ENCODE measurements at places on chromosomes 5 and 9.
A peak's percentile ranks its signal among the peaks of the same experiment; 100 is the strongest.

DNA sequence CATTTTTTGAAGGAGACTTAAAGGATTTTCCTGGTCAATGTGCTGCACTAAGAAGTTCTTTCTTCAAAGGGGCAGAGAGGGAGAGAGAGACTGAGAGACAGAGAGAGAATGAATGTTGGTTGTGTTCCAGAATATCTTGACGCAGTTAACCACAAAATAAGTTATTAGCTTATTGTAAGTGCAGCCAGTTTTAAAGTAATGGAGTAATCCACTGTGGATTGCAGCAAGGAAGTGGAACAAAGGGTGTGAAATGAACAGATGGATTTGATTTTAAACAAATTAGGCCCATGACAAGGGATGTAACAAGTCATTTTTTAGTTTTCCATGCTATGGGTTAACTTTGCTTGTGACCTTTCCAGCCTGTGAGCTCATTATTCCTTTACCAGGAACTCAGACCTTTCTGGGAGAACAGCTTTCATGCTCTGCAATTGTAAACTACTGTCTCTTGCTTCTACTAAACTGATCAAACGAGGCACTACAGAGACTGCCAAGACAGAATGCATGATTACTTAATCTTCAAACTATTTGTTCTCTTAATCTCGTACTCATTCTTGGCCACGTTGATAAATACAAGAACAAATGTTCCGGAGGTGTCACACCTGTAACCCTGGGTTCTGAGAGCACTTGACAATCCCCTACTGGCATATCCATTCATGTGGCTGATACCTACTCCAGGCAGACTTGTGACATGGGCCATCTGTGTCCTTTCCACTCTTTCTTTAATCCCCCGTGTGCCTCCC, 131.1 kb downstream of the TLE1 start:
- DNase-seq = no peak

DNA sequence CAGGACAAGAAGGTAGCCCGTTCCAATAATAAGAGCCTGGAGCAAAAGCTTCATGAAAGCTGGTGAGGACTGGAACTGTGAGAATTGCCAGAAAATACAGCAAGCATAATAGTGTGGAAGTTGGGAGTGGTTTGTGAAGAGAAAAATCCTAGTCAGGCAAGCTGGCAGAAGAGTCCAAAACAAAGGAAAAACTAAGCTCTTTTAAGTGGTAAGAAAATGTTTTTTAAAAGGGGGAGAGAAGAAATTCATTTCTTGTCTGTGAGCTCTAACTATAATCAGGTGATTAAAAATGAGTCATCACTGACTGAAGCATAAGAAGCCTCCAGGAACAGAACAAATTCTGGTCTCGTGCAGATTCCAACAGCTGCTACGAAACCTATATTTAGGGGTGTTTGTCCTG, 102.6 kb downstream of the CAAP1 start:
- DNase-seq = no peak

DNA sequence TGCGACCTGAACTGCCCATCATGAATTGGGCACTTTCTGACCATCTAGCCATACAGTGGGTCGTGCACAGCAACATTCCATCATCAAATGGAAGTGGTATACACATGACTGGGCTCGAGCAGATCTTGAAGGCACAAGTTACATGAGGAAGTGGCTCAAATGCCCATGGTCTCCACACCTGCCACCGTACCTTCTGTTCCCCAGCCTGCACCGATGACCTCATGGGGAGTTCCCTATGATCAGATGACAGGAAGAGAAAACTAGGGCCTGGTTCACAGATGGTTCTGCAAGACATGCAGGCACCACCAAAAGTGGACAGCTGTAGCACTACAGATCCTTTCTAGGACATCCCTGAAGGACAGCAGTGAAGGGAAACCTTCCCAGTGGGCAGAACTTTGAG, 21.8 kb downstream of the MTMR12 start:
- no peak for DNase-seq

GRCh38 chr5:6484446-6484845, 35.8 kb downstream of the UBE2QL1 start:
- no peak for DNase-seq

DNA sequence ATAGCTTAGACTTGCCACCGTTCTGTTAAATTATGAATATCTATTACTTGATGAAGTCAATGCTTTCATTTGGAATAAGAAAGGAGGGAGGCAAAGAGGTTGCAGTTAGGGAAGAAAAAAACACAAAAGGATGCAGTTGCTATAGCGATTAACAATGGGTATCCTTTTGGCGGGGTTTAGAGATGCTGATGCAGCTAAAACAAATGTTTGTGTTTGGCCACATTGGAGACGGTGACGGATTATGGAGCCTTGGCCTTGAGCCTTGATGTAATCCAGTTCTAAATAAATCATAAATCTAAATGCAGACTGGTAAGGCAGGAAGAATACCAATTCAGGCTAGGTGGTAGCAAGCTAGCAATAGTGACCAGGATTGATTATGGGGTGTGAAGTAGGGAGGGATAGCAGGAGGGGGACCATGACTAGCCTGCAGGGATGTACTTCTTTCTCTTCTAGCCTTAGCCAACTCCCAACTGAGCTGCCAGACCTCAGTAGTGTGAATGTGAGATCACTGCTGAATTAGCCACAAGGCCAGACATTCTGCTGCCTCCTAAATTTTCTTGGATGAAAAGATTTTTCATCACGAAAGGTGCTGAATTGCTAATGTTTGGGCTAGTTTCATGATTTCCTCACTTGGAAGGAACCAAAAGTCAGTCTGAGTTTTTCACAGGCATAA, 160.3 kb downstream of the TLR4 start:
- no peak for DNase-seq

DNA sequence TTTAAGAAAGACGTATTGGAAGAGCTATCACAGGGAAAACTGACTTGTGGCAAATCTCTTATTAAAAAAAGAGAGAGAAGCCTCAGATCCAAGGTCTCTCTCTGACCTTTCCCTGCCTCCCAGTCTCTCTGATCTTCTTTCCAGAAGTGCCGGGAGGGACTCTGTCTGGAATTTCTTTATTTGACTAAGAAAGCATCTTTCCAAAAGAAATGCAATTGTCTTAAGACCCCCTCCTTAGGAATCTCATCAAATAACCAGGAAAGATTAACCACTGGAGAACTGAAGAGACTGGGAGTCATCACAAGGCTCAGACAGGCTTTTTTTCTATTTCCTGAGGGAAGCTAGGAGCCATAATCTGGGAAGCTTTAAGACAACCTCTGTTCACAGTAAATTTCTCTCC, 4.6 kb downstream of the C1QTNF3 start:
- no peak for DNase-seq

DNA sequence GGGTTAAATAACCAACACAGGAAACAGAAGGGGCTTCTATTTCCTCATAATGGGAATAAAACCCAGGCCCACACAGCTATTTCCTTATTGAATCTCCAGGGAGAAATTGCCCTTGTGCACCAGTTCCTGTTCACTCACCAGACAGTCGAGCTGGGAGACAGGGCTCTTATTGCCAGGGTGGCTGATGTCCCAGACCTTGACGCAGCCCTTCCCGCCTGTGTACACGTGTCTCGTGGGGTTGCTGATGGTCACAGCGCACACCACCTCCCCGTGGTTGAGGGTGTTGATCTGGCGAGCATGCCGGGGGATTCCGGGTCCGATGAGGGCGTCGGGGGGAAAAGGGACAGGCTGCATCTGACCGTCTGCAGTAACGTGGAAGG, 96.5 kb downstream of the TLE1 start:
- no peak for DNase-seq

- no peak for DNase-seq
Observed at GRCh38 chr5:14463629-14464028, 118.0 kb upstream of the OTULINL start.

GRCh38 chr5:65553941-65554340, 9.0 kb downstream of the CENPK start:
- no peak for DNase-seq

- no peak for DNase-seq
Observed at GRCh38 chr9:112530751-112531205, 44.2 kb downstream of the KIAA1958 start.

GRCh38 chr9:136697821-136698526, 10.7 kb upstream of the AGPAT2 start:
- peak; percentile 81 for DNase-seq

- no peak for DNase-seq
Observed at GRCh38 chr5:15594977-15595568, 95.1 kb downstream of the FBXL7 start.

GRCh38 chr9:34440017-34440416, 18.4 kb downstream of the FAM219A start:
- no peak for DNase-seq

DNA sequence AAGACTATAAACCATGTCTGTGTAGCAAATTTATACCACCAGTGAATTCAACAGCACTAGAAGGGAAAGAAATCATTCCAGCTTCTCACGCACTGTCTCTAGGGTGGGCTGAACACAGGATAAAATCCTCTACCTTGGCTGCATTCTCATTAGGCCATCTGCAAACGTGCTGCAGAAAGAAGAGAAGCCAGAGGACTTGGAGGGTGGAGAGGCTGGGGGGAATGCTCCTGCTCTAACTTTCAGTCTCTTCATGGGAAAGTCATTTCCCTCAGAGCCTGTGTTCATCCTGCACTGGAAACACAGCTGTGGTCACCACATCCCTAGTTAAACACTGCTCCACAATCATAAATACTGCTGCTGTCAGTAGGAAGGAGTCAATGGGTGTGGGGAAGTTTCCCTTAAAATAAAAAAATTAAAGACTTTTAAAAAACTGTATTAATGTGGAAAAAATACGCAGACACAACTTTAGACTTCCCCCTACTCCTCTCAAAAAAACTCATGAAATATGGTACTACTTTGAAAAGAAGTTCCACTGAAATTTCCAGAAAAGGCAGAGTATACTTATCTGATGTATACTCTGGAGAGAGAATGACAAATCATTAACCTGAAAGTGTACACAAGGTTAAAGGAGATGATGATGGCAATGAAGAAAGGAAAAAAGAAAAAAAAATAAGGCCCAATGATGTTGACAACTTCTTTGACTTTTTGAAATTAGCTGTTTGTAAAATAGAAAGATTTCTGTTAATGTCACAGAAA, 46.8 kb downstream of the LHFPL2 start:
- no peak for DNase-seq

DNA sequence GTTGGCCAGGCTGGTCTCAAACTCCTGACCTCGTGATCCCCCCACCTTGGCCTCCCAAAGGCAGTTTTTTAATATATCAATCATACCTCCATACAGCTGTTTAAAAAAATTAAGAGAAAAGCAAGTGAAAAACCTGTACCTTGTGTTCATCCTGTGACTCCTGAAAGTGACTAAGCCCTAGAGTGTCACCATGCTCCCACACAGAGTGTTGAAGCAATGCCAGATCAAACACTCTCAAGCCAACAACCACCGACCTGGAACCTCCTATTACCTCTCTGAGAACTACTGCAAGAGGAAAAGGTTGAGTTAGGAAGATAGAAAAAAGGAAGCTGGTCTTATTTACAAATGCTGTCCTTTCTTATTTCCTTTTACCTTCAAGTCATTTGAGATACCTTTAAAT, 123.5 kb downstream of the RASEF start:
- no peak for DNase-seq

DNA sequence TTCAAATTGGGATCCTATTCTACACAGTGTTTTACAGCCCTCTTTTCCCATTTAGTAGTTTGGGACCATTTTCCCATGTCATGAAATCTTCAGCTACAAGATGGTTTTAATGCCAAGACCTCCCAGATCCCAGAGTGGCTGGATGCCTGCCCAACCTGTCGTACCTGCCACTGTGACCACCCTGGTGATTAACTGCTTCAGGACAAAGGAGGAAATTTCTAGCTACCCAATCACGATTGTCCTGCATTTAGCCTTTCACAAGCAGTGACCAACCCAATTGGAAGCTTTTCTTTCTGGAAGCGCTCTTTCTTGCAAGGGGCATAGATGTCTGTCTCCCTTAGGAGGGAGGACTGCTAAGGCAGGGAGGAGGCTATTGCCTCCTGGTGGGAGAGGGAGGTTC, 13.8 kb downstream of the IL9 start:
- DNase-seq = no peak

- DNase-seq = no peak
Observed at GRCh38 chr9:91515074-91515687, 91.5 kb upstream of the NFIL3 start.

- DNase-seq = no peak
Observed at GRCh38 chr9:81032030-81032572, 657.2 kb downstream of the TLE1 start.

- no peak for DNase-seq
Observed at GRCh38 chr5:74201334-74202081, 439.0 kb downstream of the ENC1 start.

- no peak for DNase-seq
Observed at GRCh38 chr9:91130796-91131318, 230.9 kb downstream of the AUH start.

- DNase-seq = no peak
Observed at GRCh38 chr5:97095318-97095732, 47.1 kb downstream of the LIX1 start.

- no peak for DNase-seq
Observed at GRCh38 chr5:149188383-149188782, 47.1 kb downstream of the ABLIM3 start.

DNA sequence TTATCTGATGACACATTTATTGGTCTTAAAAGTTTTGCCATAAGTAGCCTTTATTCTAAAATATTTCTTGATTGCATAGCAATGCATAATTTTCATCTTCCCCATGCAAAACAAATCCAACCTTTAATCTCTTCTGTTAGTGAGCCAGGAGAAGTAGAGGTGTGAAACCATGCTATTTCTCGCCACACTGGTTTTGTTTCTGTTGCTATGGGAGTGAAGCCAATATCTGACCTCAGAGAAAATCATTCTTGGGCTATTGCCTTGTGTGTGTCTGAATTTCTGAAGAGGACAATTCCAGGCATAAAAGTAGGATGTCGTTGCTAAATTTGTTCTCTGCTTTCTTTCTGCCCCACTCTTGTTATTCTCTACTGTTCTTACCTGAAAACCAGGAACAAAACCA, 183.6 kb downstream of the PTTG1 start:
- DNase-seq = no peak

GRCh38 chr9:3179711-3180110, 335.8 kb upstream of the PUM3 start:
- DNase-seq = no peak

GRCh38 chr5:1011226-1011631, 2.6 kb downstream of the NKD2 start:
- peak; percentile 74 for DNase-seq

GRCh38 chr5:124796495-124796894, 50.1 kb upstream of the ZNF608 start:
- no peak for DNase-seq

- no peak for DNase-seq
Observed at GRCh38 chr9:108081112-108081511, 591.5 kb upstream of the KLF4 start.

DNA sequence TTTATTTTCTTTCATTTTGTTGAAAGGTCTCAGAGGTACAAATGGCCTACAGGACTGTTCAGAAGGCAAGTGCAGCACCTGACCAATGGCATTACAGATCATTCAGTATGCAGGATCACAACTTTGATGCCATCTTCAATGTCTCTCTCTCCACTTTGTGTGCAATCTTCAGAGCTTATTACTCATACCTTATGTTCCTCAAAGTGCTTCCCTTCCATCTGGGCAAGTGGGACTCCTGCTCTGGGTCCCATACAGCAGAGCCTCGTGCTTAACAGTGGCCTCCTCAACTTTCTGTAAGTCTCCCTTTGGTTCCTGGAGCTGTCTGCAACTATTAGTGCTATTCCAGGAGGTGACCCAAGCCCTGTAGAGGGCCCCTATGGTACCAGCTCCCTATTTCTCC, 358.4 kb upstream of the RPS23 start:
- DNase-seq = no peak

- no peak for DNase-seq
Observed at GRCh38 chr5:96548905-96549304, 113.3 kb upstream of the CAST start.
